ENCODE measurements at places on chromosomes 4 and X.

DNA sequence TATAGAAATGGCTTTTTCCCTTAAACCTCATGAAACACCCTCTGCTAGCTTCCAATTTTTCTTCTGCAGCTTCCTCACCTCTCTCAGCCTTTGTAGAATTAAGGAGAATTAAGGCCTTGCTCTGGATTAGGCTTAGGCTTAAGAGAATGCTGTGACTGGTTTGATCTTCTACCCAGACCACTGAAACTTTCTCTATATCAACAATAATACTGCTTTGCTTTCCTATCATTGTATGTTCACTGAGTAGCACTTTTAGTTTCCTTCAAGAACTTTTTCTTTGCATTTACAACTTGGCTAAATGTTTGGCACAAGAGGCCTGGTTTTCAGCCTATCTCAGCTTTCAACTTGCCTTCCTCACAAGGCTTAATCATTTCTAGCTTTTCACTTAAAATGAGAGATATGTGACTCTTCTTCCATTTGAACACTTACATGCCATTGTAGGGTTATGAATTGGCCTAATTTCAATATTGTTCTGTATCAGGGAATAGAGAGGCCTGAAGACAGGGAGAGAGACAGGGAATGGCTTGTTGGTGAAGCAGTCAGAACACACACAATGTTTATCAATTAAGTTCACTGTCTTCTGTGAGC lies 28.2 kb downstream of the TMEM154 start:
- DNase-seq = no peak

- no peak for DNase-seq
These were observed 16.8 kb downstream of the RASGEF1B start for GRCh38 chr4:81454948-81455347.

- no peak for DNase-seq
These were observed 59.0 kb downstream of the NHS start for GRCh38 chrX:17433965-17434364.

- DNase-seq = no peak
These were observed 15.7 kb upstream of the WDR19 start for GRCh38 chr4:39166669-39167068.

DNA sequence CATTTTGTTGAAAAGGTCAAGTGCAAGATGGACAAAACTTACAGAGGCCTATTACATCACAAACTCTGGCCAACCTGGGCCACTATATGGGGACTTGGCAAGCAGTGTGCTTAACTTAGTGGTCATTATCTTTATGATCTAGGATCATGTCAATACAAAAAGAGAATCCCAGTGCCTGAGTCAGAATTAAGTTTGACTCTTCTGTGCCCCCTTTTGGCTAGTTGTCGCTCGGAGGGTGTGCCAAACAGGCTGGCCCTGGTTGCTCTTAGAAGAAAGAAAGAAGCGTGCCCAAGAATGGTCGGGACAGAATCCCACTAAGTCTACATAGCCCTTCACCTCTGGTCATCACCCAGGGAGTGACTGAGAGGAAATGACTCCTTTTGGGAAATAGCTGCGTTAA lies 100.1 kb downstream of the EIF4E start:
- no peak for DNase-seq
